ENCODE measurements at places on chromosomes 5 and 9.

GRCh38 chr9:131310833-131311554 is 21.5 kb downstream of the PLPP7 start:
- no peak for DNase-seq

- DNase-seq: no peak
These were observed 96.4 kb downstream of the PSAT1 start for GRCh38 chr9:78393340-78393739.

GRCh38 chr9:1954238-1954637 is 60.9 kb upstream of the SMARCA2 start:
- no peak for DNase-seq

GRCh38 chr5:175166026-175166425 is 278.0 kb downstream of the DRD1 start:
- DNase-seq: no peak

- DNase-seq: no peak
These were observed 182.5 kb upstream of the NR3C1 start for GRCh38 chr5:143585970-143586369.

DNA sequence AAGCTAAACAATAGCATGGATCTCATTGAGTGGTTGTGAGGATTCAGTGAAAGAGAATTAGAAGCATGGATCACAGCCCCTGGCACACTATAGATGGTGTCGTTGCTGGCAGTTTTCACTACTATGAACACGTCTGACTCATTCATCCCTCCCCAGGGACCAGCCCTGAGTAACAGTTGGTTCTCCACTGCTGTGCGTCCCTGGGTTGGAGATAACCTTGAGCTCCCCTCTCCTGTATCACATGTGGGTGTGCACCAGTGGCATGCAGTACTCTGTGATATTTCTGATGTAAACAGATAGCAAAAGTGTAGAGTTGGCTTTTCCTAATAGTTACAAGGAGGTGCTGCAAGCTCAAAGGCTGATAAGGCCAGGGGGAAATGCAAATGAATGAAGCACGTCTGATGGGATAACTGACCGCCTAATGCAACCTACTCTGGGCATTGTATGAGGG is 8.8 kb upstream of the LCP2 start:
- peak; percentile 97 for DNase-seq

DNA sequence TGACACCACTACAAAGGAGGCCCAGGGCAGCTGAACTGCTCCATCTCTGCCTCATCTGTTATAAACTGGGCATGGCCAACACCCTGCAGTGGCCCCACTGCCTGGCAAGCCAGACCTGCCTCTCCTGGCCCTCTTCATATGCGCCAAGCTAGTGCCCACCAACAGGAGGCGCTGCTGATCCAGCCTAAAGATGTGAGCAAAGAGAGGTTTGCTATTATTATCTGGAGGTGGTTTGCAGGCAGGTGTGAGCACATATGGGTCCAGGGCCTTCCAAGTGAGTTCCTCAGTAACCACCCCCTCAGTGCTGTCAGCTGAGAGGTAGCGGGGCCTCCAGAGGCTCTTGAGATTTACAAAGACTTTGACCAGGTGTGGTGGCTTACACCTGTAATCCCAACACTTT is 232.2 kb downstream of the SYK start:
- DNase-seq: peak; percentile 45

GRCh38 chr9:107868186-107868585 is 378.6 kb upstream of the KLF4 start:
- peak; percentile 24 for DNase-seq

DNA sequence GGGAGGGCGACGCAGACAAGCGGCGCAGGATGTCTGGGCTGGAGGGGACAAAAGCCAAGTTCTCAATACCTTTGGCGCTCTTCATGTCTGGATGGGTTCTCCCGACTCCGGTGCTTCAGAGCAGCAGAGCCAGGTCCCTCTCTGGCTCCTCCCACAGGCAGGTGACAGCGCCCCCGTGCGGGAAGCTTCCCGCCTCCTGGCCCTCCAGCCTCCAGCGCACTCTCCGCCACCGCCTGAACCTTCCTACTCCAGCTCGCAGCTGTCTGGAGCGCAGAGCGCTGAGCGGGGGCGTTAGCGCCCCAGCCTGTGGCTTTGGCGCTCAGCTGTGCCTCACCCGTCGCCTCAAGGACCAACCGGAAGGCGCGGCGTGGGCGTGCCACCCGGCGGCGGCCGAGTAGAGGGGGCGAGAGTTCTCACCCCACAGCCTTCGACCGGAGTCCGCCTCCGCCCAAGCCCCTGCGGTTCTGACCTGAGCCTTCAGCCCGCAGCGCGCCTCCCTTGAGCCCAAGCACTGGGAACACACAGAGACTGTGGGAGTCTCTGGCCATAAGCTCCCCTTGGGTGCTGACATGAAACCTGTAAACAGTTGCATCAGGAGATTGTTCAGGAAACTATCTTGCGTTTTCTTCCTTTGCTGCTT is at the start of gene SLCO4C1:
TSS of gene SLCO4C1 (minus strand) at position 107 of the 640 bp plus-strand sequence. CDS start at position 85, 22 bp downstream.
- peak; percentile 94 for DNase-seq

Measured in hematopoietic multipotent progenitor cell treated with erythropoietin and hydrocortisone succinate and interleukin-3 and kit ligand, for 6 days (in vitro differentiated cells).